ENCODE measurements at places on chromosomes 6 and 20. TPM values are rescaled to one million over a fixed set of nuclear protein-coding genes. Genes with fewer than 3 reads are reported as not detected.

Gene GGTLC1
- total RNA-seq = not detected

Gene SIRPB2
- total RNA-seq = 2.6 TPM

Gene PRDM13
- total RNA-seq = not detected

Gene PNLDC1
- total RNA-seq = not detected

Gene BMP7
- 29.1 TPM for total RNA-seq

Gene PRR3
- total RNA-seq = 5.0 TPM

Gene CYP39A1
- 7.2 TPM for total RNA-seq

Gene ADGRG6
- 15.6 TPM for total RNA-seq

Gene SGK2
- 0.23 TPM for total RNA-seq

Gene SALL4
- not detected for total RNA-seq

Gene SLC17A4
- total RNA-seq = not detected

Gene PRKN
- 24.8 TPM for total RNA-seq

Gene TRIM10
- not detected for total RNA-seq
